ENCODE measurements at places on chromosomes 1 and 21. TPM values are rescaled to one million over a fixed set of nuclear protein-coding genes. Genes with fewer than 3 reads are reported as not detected.

DNA sequence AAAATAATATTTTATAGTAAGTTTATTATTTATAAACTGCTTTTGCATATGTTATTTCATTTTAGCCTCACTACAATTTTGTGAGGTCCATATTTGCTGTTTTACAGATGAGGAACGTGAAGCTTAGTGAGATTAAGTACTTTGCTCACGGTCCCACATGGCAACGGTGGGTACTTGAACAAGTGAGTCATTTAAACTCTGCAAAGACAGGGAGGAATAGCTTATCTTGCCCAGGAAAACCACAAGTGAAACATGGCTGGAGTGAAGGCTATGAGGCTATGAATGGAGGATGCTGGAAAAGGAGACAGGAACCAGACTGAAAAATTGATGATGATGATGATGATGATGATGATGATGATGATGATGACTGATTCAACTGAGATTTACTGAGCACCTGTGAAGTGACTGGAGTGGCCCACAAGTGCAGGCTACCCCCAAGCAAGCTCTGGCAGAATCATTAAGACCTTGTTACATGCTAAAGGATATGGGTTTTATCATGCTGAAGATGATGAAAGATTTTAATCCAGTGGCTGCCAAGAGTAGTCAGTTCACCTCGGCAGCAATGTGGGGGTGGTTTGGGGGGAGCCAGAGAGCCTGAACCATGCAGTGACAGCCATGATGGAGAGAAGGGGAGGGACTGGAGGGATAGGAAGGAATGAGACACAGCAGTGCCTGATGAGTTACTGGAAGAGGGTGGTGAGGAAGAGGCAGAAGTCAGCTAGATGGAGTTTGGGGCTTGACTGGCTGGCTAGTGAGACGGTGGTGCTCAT lies 1.4 kb upstream of the ABCA4 start:
- no peak for DNase-seq

DNA sequence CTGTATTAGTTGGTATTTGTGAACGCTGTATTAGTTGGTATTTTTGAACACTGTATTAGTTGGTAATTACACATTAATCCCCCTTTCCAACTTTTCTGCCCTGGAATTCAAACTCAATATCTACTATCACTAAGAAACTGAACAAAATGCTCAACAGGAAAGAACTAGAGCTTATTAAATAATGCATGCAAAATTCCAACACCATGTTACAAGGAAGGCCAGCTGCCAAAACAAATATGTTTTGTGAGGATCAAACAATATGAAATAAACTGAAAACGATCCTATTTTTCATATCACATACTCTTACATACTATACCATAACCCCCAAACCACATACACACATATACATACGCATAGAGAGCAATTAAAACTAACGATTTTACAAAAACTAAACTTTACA lies 104.9 kb downstream of the CDC42BPA start:
- DNase-seq: no peak

DNA sequence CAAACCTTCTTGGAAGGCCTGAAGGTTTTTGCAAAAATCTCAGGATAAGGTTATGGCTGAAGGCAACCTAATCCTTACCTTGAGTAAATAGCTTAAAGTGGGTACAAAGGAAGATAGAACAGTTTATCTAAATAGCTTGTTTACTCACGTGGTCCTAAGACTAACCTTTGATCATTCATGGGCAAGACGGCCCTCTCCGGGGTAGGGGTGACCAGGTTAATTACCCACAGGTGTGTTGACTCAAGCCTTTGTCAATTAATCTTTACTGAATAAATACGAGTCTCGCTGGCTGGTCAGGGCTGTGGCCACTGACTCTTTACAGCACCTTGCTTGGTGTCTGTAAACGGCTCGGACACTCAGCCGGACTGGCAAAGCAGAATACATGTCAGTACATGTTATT lies 10.8 kb downstream of the AADACL4 start:
- no peak for DNase-seq

DNA sequence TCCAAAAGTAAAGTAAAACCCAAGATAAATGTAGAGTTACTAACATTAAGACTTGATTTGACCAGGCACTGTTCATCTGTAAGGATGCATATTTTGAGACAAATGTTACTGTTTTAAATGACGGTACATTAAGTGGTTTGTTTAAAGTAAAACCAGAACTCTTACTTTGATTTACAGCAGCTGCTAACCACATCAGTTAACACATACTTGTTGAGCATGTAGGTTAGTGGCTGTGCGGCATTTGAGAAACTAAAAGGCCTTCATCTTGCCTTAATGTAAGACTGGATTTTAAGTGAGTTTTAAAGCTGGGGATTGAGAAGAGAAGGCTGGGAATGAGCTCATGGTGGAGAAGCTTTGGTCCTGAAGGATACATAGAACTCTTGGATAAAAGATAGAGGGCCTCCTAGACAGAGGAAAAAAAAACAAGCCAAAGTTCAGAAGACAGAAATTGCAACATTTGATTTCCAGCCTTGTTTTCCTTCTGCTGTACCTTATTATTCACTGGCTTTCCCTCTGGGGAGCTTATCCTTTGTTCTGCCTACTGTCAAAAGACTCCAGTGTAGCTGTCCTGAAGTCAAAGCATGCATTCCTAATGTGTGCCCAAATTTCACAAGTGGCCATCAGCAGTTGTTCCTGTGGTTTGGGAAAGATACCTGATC lies 66.6 kb downstream of the MTR start:
- peak; percentile 53 for DNase-seq

GRCh38 chr1:8276173-8276914 lies 41.6 kb upstream of the SLC45A1 start:
- DNase-seq: no peak

DNA sequence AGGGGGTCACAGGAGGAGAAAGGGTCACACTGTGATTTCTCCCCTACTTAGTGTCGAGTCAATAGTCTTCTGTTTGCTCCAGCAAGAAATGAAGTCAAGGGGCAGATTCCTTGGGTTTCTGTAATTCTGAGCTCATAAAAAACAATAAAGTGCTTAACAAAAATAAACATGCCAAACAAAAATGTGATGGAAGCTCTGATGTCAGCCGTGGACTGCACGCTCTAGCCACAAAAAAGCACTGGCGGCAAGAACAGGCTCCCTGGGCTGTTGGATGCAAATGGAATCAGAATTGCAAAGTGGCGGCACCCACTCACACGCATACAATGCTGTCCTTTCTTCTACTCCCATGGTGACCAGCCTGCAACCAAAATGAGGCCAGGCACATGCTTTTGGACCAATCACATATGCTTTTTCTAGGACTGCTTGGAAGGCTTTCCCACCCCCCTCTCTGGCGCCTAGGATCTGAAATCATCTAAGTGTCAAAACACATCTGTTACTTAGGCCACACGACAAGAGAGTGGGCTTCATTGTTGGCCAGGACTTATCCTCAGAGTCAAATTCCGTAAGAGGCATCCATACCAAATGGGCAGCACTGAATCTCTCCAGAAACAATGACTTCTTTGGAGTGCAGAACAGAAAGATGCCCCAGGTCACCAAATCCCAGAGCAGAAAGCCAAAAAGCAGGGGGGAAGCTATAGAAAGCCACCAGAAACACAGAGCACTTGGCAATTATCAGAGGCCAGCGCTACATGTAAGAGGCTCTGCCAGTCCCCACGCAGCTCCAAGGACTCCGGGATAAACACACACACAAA lies 9.2 kb downstream of the C1orf198 start:
- DNase-seq: peak; percentile 94

- peak; percentile 79 for DNase-seq
Observed at GRCh38 chr1:161726473-161727255, 5.3 kb downstream of the FCRLB start.

GRCh38 chr1:220235462-220235861 lies 36.8 kb downstream of the RAB3GAP2 start:
- no peak for DNase-seq

DNA sequence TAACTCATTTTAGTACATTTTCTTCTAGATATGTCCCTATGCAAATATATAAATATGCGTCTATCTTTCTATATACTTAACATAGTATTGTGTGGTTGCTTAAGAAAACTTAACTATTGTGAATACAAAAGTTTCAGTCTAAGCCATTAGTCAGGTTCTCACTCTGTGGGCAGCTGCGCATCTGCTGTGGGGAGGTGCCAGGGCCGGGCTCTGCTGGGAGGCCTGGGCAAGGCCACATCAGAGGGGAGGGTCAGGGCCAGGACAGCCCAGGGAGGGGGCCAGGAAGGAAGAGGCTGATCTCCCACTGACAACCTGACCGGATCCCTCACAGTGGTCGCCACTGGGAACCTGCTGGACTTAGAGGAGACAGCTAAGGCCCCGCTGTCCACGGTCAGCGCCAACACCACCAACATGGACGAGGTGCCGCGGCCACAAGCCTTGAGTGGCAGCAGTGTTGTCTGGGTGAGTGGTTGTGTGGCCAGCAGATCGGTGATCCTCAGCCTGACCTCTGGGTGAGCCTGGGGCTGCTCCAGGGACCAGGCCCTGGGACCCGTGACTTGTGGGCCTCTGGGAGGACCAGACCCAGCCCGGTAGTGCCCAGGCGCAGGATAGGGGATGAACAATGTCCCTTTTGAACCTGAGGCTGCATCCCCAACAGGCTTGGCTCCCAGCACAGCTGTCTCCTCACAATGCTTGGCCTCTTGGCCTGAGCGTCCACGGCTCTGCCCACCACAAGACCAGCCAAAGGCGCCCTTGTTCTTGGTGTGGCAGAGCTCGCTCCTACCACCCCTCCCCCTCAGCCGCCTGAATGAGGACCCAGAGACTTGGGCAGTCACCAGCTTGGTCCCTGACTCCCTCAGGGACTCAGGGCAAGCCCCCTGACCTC lies 20.2 kb downstream of the LDLRAP1 start:
- no peak for DNase-seq

DNA sequence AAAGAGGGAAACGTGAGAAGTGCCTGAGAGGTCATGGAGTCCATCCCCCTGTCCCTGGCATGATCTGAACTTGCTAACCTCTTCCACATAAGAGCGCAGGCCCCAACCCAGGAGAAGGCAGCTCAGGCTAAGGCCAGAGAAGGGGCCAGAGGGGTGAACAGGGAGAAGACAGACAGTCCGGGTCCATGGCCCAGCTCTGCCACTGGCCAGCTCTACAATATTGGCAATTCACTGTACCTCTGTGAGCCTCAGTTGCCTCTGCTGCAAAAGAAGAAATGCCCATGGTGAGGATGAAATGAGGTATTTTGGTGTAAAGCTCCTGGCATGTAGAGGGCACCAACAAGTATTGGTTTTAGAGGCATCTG lies 72.3 kb downstream of the CAMK2N1 start:
- no peak for DNase-seq

- DNase-seq: peak; percentile 55
Observed at GRCh38 chr1:51328279-51328678, 2.1 kb downstream of the TTC39A start.

- no peak for DNase-seq
Observed at GRCh38 chr1:40872276-40872675, 10.1 kb upstream of the CITED4 start.

GRCh38 chr1:75092141-75092540 lies 42.0 kb upstream of the LHX8 start:
- no peak for DNase-seq

- DNase-seq: no peak
Observed at GRCh38 chr21:31869750-31870149, 3.1 kb upstream of the HUNK start.

DNA sequence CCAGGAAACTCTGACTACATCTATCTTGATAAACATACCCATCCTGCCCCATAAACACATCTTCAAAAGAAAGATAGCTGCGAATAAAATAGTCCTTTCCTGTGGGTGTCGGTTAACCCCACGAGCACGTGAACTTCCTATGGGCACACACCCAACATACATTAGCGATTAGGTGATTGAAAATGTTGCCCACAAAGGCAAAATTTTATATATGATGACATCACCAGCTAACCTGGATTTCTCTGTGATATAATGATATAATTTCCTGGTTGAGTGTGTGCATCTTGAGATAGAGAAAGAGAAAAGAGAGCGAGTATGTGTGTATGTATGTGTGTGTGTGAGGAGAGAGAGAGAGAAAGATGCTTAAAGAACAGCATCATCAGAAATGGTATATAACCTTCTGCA lies 296.1 kb downstream of the PTPRC start:
- peak; percentile 68 for DNase-seq

- DNase-seq: no peak
Observed at GRCh38 chr1:165442653-165443052, 2.3 kb downstream of the RXRG start.

DNA sequence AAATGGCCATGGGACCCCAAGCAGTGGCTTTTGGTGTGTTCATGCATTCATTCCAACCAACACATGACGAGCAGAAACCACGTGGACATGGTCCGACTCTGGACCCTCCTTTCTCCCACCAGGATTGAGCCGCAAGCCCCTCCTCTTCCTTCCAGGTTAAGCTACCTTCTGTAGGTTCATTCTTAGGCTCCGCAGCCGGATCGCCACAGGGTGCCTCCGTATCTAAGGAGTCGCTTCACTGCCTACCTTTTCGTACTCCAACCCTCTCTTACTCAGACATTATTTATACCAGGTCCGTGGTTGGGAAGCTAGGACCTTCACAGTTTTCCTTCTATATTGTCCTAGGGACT lies 63.6 kb downstream of the RHBG start:
- no peak for DNase-seq

- DNase-seq: peak; percentile 80
Observed at GRCh38 chr1:117339866-117340700, 27.2 kb upstream of the MAN1A2 start.

- DNase-seq: no peak
Observed at GRCh38 chr1:116814926-116815723, 60.9 kb downstream of the CD2 start.

GRCh38 chr1:221350091-221350490 lies 391.8 kb downstream of the DUSP10 start:
- DNase-seq: no peak

DNA sequence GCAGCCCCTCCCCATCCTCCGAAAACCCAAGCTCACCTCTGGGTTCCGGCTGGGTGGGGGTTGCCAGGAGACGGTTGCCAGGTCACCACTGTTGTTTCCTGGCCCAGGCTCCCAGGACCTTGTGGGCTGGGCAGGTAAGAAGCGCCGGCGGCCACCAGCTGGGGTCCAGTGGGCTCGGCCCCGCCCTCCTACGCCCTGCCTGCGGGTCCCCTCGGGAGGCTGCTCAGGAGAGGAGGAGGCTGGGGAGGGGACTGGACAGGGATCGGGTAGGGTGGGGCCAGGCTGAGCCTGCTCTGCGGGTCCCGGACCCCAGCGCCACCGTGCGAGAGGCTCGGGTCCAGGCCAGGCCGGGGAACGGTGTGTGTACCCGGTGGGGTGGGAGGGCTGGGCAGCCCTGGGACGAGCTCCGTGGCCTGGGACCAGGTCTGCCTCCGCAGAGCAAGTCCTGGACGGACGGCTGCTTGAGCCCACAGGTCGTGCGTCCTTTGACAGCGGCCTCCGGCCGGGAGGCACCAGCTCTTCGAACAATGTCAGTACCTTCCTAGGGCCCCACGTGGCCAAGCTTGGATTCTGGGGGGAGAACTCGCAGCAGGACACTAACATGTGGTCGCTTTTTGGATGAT lies at the start of gene TTLL10:
TTLL10 (plus strand) TSS at position 88 of the 623 bp plus-strand sequence. CDS start 5,336 bp downstream, outside the sequence.
- no peak for DNase-seq

The VHLL gene
- not detected for total RNA-seq

The GUCA2A gene
- total RNA-seq: not detected

The CRB1 gene
- total RNA-seq: 0.26 TPM

The RAB42 gene
- total RNA-seq: 4.1 TPM

The CLCA4 gene
- total RNA-seq: not detected

The ZNF593OS gene
- total RNA-seq: not detected

The OLIG1 gene
- total RNA-seq: not detected

The SPTA1 gene
- 0.17 TPM for total RNA-seq

The TMPRSS15 gene
- not detected for total RNA-seq

The C1orf94 gene
- total RNA-seq: under 0.01 TPM

The ZFP69 gene
- 4.4 TPM for total RNA-seq

The C1orf141 gene
- not detected for total RNA-seq

The DCST1 gene
- total RNA-seq: not detected

The OPRD1 gene
- total RNA-seq: not detected

The RGS5 gene
- 3.1 TPM for total RNA-seq

The C1orf167 gene
- 1.3 TPM for total RNA-seq
